ENCODE measurements at places on chromosomes 13 and 19. TPM values are rescaled to one million over a fixed set of nuclear protein-coding genes. Genes with fewer than 3 reads are reported as not detected.

The RFPL4AL1 gene
- not detected for total RNA-seq

The IZUMO2 gene
- total RNA-seq = not detected

The C19orf81 gene
- total RNA-seq = not detected

The FCHO1 gene
- total RNA-seq = 0.29 TPM

The ZNF540 gene
- total RNA-seq = 0.44 TPM

The C19orf25 gene
- total RNA-seq = 41.5 TPM
